Sciatic nerve (tissue), 2 donors: ENCODE measurements at places on chromosomes 11 and 22.

GRCh38 chr22:43750751-43751150 lies 61.4 kb downstream of the EFCAB6 start:
- DNase-seq, result no peak

GRCh38 chr11:37762079-37762478 lies 1164.0 kb upstream of the RAG2 start:
- DNase-seq, result no peak

- peak; percentile 79 for DNase-seq
Observed at GRCh38 chr11:47186700-47187695, 764 bp upstream of the PACSIN3 start.

- DNase-seq, result no peak
Observed at GRCh38 chr11:62461740-62462507, 43.1 kb downstream of the SCGB1A1 start.

DNA sequence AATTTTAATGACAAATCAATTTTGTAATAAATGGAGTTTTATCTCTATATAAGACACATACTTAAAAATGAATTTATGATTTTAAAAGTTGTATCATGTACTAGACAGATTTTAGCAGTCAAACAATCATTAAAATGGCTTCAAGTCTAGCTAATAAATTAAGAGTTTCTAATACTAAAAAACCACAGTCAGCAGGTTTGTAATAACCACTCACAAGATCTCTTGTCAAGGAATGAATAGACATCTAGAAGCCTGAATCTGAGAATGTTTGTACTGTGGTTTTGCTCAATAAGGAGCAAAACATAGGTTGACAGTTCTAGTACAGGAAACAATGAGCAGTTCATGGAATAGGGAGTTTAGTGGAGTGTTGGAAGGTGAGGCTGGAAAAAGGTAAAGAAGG lies 81.2 kb downstream of the DEUP1 start:
- DNase-seq, result no peak

- no peak for DNase-seq
Observed at GRCh38 chr11:94885133-94885532, 88.2 kb downstream of the CWC15 start.

GRCh38 chr11:61151545-61152252 lies 9.5 kb downstream of the VPS37C start:
- DNase-seq, result no peak

DNA sequence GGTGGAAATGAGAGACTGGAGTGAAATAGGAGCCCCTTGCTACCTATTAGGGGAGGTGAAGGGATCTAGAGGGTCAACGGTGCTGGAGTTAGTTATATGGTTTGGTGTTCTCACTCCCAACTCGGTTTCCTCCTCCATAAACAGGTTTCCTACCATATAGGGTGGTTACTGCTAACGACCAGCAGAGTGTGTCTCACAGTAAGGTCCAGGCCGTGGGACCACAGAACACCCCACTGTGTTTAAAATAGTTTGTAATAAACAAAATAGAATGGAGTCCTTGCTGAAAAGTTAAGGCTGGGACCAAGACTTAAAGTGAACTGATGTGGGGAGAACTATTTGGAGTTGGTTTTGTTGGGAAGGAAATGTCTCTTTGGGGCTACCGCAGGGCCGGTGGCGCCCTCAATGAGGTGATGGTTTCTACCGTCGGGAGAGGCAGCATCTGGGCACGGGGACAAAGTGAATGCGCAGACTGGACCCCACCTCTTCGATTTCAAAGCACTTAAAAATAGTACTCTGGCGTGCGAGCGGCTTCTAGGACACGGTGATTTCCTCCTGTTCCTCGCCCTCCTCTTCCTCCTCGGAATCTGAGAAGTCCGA lies 4.5 kb downstream of the DBX1 start:
- no peak for DNase-seq

- DNase-seq, result no peak
Observed at GRCh38 chr11:84234462-84235202, 948.5 kb upstream of the CCDC90B start.

- DNase-seq, result no peak
Observed at GRCh38 chr11:32829157-32829679, 509 bp upstream of the PRRG4 start.

- no peak for DNase-seq
Observed at GRCh38 chr11:103586756-103587155, 449.7 kb upstream of the DDI1 start.

DNA sequence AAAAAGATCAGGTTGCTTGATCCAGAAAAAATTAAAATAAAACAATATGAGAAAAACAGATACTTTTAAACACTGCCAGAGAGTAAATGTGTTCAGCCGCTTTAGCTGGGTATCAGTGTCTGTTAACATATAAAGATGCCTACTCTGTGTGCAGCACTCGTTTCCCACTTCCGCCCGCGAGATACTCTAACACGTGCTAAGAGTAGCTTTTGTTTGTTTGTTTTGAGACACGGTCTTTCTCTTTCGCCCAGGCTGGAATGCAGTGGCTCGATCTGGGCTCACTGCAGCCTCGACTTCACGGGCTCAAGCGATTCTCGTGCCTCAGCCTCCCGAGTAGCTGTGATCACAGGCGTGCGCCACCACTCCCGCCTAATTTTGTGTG lies 531 bp upstream of the MEN1 start:
- no peak for DNase-seq

DNA sequence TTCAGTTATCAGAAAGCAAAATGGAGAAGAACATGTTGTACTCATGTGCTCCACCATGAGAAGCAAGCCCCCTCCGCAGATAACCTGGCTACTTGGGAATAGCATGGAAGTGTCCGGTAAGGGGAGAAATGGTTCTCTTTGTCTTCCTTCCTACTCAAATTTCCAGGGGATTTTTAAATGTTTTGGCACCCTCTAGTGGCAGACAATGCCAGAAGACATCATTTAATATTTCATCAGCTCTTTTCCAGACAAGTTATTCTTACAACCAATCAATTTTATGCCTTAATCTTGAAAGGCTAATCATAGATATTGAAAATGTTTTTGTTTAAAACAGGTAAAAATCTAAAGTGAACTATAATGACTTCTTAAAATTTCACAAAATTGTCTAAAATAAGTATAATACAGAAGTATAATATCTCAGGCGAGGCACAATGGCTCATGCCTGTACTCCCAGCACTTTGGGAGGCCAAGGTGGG lies 15.7 kb downstream of the CRTAM start:
- no peak for DNase-seq

DNA sequence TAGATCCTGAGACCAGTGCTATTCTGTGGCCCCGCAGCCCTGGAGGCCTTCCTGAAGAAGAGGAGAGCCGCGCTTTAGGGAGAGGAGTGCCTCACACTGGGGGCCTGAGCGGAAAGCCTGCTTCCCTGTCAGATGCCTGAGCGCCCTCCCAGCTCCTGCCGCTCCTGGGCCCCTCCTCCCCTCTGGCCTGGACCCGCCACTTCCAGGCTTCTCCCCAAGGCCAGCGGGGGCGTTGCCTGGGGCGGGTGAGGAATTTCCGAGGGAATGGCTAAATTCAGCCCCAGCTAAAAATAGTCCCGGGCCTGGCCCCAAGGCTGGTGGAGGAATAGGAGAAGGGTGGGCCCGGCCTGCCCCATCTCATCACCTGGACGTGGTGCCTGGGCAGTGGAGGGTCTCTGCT lies 15.4 kb downstream of the ARHGEF17 start:
- DNase-seq, result peak; percentile 87

DNA sequence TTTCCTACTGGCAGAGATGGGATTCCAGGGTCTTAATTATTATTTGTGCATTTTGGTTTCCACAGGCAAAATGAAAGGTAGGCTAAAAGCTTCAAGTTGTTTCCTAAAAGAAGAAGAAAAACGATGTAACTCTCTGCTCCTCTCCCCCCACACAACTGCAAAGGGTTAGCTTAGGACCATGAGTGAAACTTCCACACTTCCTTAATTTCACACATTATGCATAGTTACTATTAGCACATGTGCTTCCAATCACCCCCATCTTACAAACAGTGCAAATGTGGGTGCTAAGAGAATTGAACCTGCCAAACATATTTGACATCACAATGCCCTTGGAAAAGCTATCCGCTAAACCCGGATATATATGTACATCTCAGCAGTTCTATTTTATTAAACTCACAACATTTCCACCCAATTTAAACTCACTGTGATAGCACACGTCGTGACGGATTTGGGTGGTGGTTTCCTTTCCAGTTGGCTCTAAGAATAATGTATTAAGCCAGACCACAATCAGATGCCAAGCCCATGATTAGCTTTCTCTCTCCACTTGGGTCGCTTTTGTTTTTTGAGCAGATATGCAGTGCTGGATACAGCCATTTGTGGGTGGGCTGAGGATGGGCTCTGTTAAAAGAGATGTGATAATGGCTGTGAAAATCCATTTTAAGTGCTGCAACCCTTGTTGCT lies 245.0 kb upstream of the POU2AF2 start:
- no peak for DNase-seq

- no peak for DNase-seq
Observed at GRCh38 chr11:125638315-125638714, 13.4 kb downstream of the CHEK1 start.

DNA sequence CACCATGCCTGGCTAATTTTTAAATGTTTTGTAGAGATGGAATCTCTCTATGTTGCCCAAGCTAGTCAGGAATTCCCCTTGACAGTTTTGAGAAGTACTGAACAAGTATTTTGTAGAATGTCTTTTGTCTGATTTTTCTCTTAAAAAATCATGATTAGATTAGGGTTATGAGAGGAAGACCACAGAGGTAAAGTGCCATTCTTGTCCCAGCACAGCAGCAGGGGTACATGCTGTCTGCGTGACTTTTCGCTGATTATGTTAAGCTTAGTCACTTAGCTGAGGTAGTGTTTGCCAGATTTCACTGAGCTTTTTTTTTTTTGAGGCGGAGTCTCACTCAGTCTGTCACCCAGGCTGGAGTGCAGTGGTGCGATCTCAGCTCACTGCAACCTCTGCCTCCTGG lies 13.6 kb upstream of the NUP160 start:
- DNase-seq, result no peak

GRCh38 chr11:108224911-108225786 lies 2.3 kb downstream of the ATM start:
- DNase-seq, result no peak

DNA sequence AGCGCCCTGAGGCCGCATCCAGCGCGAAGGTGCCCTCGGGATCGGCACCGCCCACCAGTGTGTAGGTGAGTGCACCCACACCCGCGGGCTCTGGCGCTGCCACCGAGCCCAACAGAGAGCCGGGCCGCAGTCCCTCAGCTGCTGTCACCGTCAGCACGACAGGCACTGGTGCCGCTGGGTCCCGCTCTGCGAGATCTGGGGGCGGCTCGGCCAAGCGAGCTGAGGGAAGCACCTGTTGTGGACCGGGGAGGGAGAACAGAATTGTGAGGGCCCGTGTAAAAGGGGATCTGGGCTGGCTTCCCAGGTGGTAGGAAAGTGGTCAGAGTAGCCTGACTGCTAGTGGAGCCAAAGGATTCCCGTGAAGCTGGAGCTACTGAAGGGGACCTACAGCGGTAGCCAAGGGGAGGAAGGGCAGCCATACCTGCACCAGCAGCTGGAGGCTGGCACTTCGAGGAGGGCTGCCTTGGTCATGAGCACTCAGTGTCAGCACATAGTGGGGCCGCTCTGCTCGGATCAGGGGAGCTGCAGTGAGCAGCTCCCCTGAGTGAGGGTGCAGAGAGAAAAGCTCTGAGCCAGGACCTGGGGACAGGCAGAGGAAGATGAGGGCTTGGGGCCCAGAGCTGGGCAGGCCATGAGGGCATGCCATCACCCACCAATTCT lies 11.5 kb upstream of the TPP1 start:
- no peak for DNase-seq

DNA sequence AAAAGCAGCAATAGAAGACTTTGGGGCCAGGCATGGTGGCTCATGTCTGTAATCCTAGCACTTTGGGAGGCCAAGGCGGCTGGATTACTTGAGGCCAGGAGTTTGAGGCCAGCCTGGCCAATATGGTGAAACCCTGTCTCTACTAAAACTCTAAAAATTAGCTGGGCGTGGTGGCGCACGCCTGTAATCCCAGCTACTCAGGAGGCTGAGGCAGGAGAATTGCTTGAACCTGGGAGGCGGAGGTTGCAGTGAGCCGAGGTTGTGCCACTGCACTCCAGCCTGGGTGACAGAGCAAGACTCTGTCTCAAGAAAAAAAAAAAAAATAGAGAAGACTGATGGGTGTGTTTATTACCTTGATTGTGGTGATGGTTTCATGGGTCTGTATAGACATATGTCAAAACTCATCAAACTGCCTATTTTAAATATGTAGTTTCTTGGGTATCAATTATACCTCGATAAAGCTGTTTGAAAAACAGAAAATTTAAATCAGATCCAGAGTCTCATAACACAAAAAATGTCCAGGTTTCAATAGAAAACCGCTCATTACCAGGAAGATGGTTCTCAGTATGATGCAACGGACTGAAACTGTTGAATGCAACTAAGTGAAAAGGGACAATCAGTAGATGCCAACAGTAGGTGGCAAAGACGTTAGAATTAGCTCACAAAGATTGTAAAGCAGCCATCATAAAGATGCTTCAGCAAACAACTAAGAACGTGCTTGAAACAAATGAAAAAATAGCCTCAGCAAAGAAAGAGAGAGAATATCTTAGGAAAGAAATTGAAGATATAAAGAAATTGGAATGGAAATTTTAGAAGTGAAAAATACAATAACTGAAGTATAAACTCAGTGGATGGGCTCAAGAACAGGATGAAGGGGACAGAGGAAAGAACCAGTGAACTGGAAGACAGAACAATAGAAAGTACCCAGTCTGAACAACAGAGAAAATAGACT lies 33.1 kb upstream of the SEPTIN5 start:
- DNase-seq, result no peak

DNA sequence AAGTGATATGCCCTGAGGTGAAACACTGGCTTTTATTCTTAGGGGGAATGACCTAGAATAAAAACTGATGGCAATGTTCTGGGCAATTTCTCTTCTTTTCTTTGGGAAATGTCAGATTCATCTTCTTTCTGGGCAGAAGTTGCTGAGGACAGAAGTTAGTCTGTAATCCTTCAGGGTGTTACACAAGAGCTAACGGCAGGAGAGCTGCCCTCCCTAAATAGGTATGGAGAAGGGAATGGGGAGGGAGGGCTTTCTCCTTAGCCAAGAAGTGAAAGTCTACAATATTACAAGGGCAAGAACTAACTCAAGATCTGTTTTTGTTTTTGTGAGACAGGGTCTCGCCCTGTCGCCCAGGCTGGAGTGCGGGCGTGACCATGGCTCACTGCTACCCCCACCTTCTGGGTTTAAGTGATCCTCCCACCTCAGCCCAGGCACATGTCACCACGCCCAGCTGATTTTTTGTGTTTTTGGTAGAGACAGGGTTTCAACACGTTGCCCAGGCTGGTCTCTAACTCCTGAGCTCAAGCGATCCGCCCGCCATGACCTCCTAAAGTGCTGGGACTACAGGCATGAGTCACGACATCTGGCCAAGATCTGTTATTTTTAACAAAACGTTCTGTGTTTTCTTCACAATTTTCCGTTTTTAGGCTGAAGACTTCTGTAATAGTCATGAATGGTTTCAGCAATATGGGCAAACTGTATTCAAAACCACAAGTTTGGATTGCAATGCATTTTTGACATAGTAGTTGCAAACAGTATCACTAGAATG lies 7.2 kb downstream of the PIWIL4 start:
- DNase-seq, result no peak
